Motor neuron (in vitro differentiated cells): ENCODE measurements at places on chromosomes 7 and 10. TPM values are rescaled to one million over a fixed set of nuclear protein-coding genes. Genes with fewer than 3 reads are reported as not detected.

- ATAC-seq, result no peak
Observed at GRCh38 chr7:5541087-5541992, 117.7 kb upstream of the TNRC18 start.

MSS51 gene
- total RNA-seq, result 4.4 and 5.3 TPM in 2 replicates

HOXA5 gene
- total RNA-seq, result 75.7 and 76.1 TPM in 2 replicates

DNA sequence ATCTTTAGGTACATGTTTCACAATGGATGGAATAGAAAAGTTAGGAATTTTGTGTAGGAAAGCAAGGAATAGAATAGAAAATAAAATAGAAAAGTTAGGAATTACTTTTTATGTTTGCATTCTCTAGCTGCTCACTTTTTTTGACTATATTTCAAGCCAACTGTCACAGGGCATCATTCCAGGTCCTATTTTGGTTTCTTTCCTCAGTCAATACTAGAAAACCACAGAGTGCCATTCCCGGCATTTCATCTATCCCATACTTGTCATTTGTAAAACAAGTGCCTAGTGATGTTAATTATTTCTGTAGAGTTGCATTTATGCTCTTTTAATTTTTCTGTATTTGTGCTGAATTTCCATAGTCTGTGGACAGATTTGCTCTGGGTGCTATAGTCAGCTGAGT lies 66.2 kb downstream of the SDK1 start:
- no peak for ATAC-seq

MUC3A gene
- total RNA-seq, result 2.2 and 2.3 TPM in 2 replicates

GRCh38 chr10:94677691-94678090 lies 5.8 kb upstream of the CYP2C18 start:
- no peak for ATAC-seq

GRCh38 chr10:93745408-93746065 lies 12.2 kb upstream of the LGI1 start:
- ATAC-seq, result no peak

TRIL gene
- 2.9 and 3.0 TPM in 2 replicates for total RNA-seq

DNA sequence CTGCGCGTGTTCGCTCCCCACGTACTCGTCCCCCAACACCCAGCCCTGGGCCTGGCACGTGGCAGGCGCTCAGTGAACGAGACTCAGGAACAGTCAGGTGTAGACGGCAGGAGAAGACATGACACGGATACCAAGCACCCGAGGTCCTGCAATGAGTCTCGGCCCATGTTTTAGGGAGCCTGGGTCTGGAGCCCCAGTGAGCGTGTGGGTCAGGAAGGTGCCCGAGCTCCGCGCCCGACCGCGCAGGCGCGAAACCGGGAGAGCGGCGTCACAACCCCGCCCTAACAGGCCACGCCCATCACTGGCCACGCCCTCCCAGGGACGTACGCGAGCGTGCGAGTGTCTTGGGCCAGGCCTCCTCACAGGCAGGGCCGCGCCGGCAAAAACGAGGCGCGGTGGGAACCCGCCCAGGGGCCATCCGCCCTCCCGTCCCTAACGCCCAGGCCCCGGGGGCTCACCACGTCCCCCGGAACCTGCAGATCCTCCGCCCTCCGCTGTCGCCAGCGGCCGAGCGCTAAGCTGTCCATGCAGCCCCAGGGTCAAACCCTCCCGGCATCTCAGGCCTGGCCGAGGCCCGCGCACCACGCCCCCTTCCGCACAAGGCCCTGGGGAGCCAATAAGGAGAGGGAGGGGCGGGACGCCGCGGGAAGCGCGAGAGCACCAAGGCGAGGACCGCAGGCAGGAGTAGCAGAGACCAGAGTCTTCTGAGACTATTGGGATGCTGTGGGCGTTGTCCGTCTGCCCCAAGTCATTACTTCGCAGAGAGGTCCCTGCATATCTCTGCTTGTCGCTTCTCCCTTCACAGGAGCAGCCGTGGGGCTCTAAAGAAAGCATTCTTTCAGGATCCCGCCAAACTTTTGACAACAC lies at the start of gene C10orf143:
TSS of gene C10orf143 (minus strand) at position 585 of the 867 bp plus-strand sequence. CDS start at position 527, 58 bp downstream.
- peak; percentile 88 for ATAC-seq

GRCh38 chr7:101720324-101720723 lies 91.2 kb upstream of the MYL10 start:
- no peak for ATAC-seq

DNA sequence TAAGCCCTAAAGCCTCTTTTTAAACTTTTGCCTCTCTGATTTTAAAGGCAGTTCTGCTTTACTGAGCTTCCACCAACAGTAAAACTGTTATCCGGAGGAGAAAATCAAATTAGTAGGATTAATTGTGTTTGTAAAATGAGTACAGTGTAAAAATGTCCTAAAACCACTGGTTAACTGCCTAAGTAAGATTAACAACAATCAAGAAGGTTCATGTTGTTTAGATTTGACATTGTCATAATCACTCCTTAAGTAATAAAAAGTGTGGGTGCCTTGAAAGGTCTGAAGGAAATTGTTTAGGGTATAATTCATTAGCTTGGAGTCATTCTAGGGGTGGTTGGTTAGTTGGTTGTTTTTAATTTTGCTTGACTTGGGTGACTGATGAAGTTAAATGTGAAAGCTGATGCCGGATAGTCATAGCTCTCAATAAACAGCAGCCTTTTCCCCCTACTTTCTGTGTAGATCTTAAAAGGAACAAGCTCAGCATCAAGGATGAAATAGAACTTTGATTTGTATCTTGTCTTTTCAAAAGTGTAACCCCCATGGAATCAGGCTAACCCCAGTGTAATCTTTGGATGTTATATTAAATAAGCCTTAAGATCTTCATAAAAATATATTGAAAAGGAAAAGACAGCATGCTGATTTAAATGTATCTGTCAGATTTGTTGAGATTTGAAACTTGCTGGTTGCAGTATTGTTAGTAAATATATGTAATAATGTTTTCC lies 148.3 kb downstream of the ARID5B start:
- ATAC-seq, result no peak

GRCh38 chr7:138798836-138799235 lies 840 bp upstream of the ATP6V0A4 start:
- no peak for ATAC-seq

- ATAC-seq, result no peak
Observed at GRCh38 chr10:96358851-96359540, at the start of gene OPALIN. Gene OPALIN (minus strand): TSS chr10:96359002. CDS start chr10:96358896, 106 bp downstream.

DNA sequence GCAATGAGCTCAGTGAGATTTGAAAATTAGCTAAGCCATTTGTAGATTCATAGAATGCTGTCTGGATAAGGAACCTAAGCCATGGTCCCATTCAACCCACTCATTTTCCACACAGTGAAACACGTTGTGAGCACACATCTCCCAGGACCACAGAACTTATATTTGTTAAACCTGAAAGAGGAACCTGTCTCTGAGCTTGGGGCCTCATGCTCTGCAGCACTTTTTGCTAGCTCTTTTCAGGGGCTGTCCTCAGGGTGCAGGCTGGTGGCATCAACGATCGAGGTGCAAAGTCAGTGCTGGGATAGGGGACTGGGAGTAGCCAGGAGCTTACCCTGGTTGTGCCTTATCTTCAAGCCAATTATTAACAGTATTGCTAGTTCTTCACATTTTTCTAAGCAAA lies 11.9 kb downstream of the HECW1 start:
- ATAC-seq, result no peak

DNA sequence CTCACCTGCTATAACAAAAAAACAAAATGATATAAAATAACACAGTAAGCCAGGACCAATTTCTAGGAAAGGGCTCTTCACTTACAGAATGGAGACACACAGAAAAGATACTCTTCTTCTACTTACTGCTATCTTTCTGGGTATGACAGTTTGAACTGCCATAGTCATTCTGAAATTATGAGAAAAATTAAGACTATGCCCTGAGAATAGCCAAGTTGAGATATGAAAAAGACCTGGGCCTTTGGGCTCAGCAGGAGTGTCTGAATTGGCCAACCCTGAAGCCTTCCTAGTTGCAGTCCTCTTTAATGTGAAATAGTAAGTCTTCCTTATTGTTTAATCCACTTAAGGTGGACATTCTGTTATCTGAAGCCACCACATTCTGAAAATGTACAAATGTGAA lies 519.5 kb downstream of the GRID1 start:
- no peak for ATAC-seq

NODAL gene
- 0.93 and 1.2 TPM in 2 replicates for total RNA-seq

SLC18A3 gene
- total RNA-seq, result 3.5 and 7.3 TPM in 2 replicates

GRCh38 chr10:46025406-46025805 lies 5.0 kb downstream of the NCOA4 start:
- ATAC-seq, result no peak

DNA sequence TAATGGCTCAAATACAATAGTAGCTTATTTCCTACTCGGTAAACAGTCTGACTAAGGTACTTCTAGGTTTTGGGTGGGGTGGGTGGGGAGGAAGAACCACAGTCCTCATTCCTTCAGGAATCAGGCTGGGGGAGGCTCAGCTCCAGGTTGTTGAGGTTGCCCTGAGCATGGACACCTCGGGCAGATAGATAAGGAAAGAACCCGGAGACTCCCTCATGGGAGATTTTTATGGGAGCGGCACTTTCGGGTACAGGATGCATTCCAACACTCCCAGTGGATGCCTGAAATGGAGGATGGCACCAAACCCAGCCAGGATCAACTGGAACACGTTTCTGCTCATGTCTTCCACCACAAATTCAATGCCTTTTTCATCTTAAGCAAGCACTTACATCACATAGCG lies 5.5 kb upstream of the GSDME start:
- ATAC-seq, result no peak

- no peak for ATAC-seq
Observed at GRCh38 chr7:74379938-74380337, 73.8 kb upstream of the GTF2IRD1 start.

PTPRE gene
- 0.31 and 0.49 TPM in 2 replicates for total RNA-seq

LRRC17 gene
- 7.6 and 8.5 TPM in 2 replicates for total RNA-seq

DNA sequence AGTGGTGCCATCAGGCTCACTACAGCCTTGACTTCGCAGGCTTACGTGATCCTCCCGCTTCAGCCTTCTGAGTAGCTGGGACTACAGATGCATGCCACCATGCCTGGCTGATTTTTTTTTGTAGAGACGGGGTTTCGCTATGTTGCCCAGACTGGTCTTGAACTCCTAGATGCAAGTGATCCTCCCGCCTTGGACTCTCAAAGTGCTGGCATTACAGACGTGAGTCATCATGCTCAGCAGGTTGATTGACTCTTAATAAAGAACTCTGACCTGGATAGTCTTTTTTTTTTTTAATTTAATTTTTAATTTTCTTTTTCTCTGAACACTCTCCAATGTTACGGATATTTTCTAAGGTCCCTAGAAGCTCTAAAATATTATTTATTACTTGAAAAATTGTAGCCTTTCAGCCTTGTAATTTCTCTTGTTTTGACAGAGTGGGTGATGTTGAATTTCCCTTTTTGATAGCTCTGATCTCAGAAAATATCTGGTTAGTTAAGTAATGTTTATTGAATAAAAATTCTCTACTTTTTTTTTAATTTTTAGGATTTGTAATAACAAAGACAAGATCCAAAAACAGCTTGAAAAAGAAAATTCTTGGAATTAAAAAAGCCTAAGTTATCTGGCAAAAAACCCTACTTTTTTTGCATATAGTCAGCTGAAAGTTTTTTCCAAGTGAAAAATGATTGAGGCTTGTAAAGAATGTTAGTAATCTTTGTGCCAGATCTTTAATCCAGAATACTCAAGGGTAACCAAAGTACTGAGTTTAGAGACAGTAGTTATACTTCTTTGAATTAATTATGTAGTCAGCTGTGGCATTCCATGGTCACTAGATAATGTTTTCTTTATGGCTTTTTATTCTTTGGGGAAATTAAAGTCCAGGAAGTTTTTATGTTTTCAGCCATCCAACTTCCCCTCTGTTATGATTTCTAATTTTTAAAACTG lies 26.7 kb downstream of the TBC1D12 start:
- no peak for ATAC-seq

- no peak for ATAC-seq
Observed at GRCh38 chr10:48456361-48456804, 148.5 kb downstream of the ARHGAP22 start.

FAM237B gene
- total RNA-seq, result 0.05 TPM in 1 of 2 replicates, not detected in the other

DNA sequence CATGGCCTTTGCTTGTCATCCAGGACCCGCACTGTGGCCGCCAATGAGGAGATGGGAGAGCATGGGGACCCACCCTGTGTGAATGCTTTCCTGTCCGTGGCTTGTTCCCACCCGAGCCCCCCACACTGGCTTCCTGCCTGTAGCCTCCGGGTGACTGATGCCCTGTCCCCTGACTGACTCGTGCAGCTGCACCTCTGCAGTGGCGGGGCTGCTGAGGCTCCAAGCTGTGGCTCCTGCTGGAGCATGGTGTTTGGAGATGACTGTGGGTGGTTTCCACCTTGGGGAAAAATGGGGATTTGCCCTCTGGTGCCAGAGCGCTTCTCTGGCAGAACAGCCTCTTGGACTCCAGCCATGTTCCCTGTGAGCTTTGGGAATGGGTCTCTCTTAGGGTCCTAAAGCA lies 2.1 kb downstream of the CAMK1D start:
- no peak for ATAC-seq

BLOC1S2 gene
- 105 and 120 TPM in 2 replicates for total RNA-seq

DNA sequence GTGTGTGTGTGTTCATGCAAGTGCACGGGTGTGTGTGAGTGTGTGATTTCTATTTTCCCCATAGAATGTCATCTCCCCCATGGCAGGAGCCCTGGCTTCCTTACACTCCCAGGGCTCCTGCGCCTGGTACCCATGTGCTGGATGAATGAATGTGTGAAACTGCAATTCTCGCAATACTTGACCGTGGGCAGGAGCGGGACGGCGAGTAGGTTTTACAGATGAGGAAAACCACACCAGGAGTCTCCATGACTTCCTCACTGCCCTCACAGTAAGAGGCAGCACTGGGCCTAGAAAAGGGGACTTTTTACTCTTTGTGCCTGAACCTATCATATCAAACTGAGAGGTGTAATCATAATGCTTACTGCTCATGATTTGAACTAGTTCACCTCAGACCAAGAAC lies 167.6 kb upstream of the FRMD4A start:
- no peak for ATAC-seq

- ATAC-seq, result no peak
Observed at GRCh38 chr7:139317939-139318505, 23.1 kb upstream of the FMC1 start.

- no peak for ATAC-seq
Observed at GRCh38 chr10:43972976-43973647, 324.4 kb upstream of the ZNF32 start.

ZP3 gene
- 1.5 and 1.7 TPM in 2 replicates for total RNA-seq

CFAP58 gene
- 0.88 and 1.2 TPM in 2 replicates for total RNA-seq

OR2A5 gene
- 0.13 and 0.18 TPM in 2 replicates for total RNA-seq

TAS2R5 gene
- 1.8 and 2.3 TPM in 2 replicates for total RNA-seq

DNA sequence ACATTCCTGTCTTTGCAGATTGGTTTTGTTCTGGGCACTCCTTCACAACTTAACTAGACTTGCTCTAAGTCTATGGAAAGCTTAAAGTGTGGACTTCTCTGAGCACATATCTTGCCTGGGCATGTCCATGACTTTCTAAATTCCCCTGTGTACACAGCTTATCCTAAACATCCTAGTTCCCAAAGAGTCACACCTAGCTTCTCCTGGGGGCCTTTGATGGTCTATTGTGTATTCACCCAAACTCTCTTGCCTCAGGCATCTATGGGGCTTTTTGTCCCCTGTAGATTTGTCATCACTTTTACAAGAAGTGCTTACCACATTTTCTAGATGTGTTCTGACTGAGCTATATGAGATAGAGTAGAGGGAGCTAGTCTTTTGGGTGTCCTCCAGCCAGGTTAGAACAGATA lies 12.2 kb upstream of the ZNF488 start:
- ATAC-seq, result no peak

GRCh38 chr7:36023033-36023560 lies 130.0 kb upstream of the EEPD1 start:
- no peak for ATAC-seq

- no peak for ATAC-seq
Observed at GRCh38 chr7:85306115-85306514, 119.3 kb upstream of the SEMA3D start.

GRCh38 chr7:30931929-30932540 lies 20.4 kb downstream of the AQP1 start:
- ATAC-seq, result no peak

GRCh38 chr7:134212576-134213546 lies 85.7 kb downstream of the LRGUK start:
- ATAC-seq, result no peak

HTR7 gene
- 0.80 and 0.98 TPM in 2 replicates for total RNA-seq

WDR86 gene
- total RNA-seq, result 2.3 and 3.1 TPM in 2 replicates

CYP3A5 gene
- 6.3 and 6.9 TPM in 2 replicates for total RNA-seq
